HS-27A (cell line): ENCODE measurements at places on chromosomes 3 and 15.

GRCh38 chr3:116059421-116060096, 385.7 kb downstream of the LSAMP start:
- peak; percentile 27 for DNase-seq

GRCh38 chr15:40155270-40155910, 5.5 kb upstream of the BUB1B start:
- no peak for DNase-seq

DNA sequence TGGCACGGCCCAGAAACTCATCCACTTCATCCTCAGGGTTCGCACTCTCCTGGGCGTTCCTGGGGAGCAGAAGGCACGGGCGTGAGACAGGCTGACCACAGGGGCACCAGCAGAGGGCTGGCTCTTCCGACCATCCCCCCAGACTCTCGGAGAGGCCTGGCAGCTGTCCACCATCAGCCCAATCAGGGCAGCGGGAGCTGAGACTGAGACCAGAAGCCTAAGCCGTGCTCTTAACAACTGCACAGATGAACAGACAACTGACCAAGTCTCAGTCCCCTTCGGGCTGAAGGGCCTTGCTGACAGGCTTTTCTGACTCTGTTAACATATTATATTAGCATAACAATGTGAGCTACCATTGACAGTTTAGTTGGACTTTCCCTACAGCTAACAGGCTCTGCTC, 118.0 kb downstream of the SEC22A start:
- DNase-seq = no peak

DNA sequence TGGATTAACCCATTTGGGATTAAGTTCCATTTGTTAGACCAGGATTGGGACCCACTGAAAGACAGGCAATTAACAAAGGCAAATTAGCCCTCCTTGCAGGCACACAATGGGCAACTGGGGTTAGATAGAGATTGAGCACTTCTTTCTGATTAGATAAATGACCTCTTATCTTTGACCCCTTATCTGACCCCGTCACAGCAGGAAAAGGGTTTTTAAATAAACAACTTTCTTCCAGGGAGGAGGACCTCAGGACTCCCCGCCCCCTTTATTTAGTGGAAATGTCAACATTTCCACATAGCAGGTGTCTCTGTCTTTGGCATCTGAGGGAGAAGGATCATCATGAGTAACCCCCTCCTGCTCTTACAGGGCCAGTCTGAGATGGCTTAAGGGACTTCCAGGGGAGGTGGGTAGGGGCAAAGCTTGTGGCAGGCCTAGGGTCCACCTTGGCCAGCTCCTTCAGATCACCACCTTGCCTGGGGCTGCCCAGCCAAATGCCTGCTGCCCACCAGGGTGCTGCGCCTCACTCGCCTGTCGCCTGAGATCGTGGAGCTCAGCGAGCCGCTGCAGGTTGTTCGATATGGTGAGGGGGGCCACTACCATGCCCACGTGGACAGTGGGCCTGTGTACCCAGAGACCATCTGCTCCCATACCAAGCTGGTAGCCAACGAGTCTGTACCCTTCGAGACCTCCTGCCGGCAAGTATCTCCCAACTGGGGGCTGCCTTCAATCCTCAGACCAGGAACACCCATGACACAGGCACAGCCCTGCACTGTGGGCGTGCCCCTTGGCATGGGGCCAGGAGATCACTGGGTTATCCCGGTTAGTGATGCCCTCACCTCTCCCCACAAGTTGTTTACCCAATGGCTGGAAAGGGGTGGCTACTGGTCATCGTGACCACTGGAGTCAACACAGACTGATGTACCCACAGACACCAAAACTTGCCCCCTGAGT, 2.6 kb upstream of the WDR6 start:
- no peak for DNase-seq

- no peak for DNase-seq
These were observed 512.1 kb downstream of the ROBO1 start for GRCh38 chr3:79255702-79256101.

GRCh38 chr3:197456261-197457091, 99.3 kb downstream of the BDH1 start:
- no peak for DNase-seq

GRCh38 chr15:99016680-99017321, 9.2 kb upstream of the PGPEP1L start:
- DNase-seq = no peak
